Stimulated activated CD8-positive, alpha-beta memory T cell treated with anti-CD3 and anti-CD28 coated beads, Interleukin-2, amount 100 ng/mL, for 1 hour (primary cell): ENCODE measurements at places on chromosomes 1 and 21.

DNA sequence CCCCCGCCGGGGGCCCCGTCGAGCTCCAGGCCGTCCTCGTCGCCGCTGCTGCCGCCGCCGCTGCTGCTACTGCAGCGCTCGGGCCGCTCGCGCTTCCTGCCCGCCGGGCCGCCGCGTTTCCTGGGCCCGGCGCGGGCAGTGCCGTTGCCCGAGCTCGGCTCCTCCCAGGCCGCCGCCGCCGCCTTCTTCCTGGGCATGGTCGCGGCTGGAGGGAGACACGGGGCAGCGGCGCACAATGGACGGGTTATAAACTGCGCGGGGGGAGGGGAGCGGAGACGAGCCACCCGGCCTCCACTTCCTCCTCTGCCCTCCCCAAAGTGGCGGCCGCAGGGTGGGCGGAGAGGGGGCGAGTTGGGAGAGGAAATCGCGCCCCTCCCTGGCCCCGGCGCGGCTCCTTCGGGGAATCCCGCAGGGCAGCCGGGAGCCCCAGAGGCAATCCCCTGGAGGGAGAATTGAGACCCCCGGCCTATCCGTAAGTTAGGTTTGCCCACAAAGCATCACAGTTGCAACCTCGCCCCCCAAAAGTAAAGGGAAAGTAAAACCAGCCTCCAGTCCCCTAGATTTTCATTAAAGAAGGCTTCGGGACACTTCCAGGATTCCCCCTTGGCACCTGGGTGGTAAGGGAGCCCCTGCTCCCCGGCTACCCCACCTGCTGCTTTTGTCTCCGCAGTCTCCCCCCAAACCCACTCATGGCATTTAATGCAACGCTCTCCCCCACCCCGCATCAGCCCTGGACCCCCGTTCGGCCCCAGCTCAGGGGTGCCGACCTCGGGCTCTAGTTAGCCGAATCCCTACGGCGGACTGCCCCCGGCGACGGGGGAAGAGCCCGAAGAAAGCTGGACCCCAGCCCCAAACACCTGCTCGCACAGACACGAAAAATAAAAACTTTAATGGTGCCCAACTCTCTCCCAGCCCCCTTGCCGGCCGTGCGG lies 893 bp downstream of the RCC2 start:
- DNase-seq: no peak

- no peak for DNase-seq
Observed at GRCh38 chr1:1080951-1081310, 6.8 kb upstream of the RNF223 start.

GRCh38 chr1:152374451-152374850 lies 14.6 kb upstream of the FLG2 start:
- no peak for DNase-seq

DNA sequence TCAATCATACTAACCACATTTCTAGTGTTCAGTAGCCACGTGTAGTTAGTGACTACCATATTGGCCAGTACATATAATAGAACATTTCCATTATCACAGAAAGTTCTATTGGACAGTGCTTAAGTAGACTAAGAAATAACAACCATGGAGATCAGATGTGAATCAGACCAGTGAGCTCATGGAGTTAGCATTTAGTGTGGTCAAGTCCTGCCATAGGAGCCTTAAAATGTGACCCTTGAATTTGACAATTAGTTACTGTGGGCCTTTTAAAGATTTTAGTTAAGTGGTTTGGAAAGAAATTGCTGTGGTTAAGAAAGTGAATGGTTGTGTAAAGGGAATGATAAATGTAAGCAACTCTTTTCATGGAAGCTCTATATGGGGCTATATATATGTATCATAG lies 123.4 kb downstream of the POU2F1 start:
- no peak for DNase-seq

DNA sequence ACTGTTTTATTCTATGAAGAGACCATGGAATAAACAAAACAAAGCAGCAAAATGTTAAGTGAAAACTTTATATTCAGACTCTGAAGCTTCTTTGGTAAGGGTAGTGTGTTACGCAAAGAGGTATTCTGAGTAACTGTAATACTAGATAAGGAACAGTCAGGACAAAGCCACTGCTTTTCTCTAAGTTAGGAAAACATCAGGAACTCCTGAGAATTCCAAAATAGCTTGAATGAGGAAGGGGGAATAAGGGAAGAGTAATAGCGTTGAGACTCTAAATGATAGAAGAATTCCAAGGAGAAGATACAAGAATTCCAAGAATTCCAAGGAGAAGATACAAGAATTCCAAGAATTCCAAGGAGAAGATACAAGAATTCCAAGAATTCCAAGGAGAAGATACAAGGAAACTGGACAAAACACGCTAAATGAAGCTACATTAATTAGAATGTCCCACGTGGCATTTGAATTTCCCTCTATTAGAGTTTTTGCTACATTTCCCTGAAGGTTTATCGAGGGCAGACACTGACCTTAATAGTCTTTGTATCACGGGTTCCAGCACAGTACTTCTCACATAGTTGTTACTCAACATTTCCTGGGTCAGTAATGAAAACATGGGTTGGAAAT lies 71.5 kb downstream of the SMYD3 start:
- no peak for DNase-seq

DNA sequence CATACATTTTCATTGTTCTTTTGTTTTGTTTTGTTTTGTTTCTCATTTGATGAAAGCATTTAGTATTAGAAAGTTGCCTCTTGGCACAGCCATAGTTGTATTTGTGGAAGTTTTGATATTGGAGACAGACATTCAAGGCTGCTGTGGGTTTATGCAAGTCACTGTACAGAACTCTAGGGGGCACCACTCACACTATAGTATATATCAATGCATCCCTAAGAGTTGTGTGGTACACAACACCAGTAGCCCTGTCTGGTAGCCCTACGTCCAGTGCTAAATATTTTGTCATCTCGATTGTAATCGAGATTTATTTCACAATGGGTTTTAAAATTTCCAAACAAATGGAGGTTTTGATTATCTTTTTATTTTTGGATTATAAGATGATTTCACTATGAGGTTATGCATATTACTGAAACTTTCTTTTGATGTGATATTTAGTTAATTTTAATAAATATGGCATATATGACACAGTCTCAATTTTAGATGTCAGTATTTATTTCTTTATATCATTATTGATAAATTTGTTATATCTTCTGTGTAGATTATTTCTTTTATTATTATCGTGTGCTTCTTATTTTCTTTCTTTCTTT lies 112.2 kb downstream of the NR5A2 start:
- no peak for DNase-seq

- peak; percentile 43 for DNase-seq
Observed at GRCh38 chr1:30756545-30757351, 826 bp downstream of the LAPTM5 start.

DNA sequence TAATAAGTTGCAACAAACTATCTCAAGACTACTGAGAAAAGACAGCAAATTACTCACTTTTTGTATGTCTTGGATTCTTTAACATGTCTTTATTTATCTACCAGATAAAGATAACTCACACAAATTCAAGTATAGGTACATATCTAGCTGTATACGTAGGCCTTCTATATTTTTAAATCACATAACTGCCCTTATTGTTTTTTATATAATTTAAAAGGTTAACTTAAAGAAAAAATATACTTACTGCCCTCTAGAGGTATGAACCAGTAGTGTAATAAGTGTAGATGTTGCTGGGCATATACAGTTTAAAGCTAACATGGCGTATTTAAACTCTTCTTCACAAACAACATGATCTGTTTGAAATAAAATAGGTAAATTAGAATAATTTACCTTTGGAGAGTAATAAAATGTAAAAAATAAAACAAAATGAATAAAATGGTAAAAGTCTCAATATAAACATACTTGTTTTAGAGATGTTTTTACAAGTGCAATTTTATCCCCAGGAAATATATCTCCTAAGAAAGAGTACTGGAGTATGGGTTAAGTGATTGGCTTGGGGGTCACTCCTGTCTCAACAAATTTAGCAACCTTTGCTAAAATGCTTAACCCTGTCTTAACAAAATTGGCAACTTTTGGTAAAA lies 235.2 kb downstream of the KCNT2 start:
- DNase-seq: no peak

DNA sequence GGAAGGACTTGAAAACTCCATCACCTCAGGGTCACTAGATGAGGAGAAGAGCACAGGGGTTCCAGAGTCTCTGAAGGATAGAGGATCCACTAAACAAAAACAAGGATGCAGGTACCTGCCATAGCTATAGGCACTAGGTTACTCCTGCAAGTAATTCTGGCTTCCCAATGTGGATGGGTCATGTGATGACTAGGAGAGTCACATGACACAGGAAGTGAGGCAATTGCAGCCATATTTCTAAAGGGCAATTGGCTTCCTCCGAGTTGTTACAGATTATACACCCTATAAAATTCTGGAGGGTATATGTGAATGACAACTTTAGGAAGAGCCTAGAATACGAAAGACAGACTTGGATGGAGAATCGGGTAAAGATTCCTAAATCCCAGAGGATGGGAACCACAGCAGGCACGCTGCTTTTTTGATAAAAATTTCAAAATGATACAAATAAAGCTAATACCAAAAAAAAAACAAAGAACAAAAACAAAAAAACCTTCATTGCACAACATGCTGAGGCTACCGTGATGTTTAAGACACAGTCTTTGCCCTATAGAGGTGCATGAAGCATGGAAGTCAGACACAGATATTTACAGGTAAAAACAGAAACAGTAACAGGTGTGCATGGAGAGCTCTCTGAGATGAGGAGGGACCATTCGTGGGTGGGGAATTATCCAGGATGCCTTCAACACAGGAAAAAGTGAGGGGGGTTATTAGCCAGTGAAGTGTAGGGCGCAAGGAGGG lies 10.5 kb downstream of the MTX1 start:
- no peak for DNase-seq

GRCh38 chr1:9118186-9118585 lies 10.7 kb downstream of the GPR157 start:
- no peak for DNase-seq

- DNase-seq: no peak
Observed at GRCh38 chr1:12621346-12622335, 3.6 kb upstream of the DHRS3 start.

GRCh38 chr1:219412772-219413171 lies 200.1 kb downstream of the ZC3H11B start:
- no peak for DNase-seq
